ENCODE measurements at places on chromosomes 6 and 20. TPM values are rescaled to one million over a fixed set of nuclear protein-coding genes. Genes with fewer than 3 reads are reported as not detected.

The ADGB gene
- not detected for total RNA-seq

The PKIG gene
- total RNA-seq, result 45.0 TPM

- DNase-seq, result no peak
- H3K36me3 ChIP-seq, result no peaks in the 10 kb centered on the region
- peaks cover 10% of the 10 kb centered on the region for H3K4me1 ChIP-seq
- no peak overlapping the region for H3K27ac ChIP-seq
- peaks cover 4% of the 10 kb centered on the region for H3K27me3 ChIP-seq
These were observed 4.4 kb upstream of the C20orf144 start for GRCh38 chr20:33657704-33658095.

DNA sequence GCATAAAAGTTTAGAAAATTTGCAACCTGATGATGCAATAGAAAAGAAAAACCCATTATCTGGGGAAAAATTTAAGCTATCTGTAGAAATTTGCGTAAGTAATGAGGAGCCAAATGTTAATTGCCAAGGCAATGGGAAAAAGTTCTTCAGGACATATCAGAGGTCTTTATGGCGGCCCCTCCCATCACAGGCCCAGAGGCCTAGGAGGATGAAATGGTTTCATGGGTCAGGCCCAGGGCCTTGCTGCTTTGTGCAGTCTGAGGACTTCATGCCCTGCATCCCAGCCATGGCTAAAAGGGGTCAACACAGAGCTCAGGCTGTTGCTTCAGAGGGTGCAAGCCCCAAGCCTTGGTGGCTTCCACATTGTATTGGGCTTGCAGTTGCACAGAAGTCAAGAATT lies 582.8 kb downstream of the COL12A1 start:
- no peaks in the 10 kb centered on the region for H3K4me1 ChIP-seq
- no peak overlapping the region for H3K4me3 ChIP-seq

DNA sequence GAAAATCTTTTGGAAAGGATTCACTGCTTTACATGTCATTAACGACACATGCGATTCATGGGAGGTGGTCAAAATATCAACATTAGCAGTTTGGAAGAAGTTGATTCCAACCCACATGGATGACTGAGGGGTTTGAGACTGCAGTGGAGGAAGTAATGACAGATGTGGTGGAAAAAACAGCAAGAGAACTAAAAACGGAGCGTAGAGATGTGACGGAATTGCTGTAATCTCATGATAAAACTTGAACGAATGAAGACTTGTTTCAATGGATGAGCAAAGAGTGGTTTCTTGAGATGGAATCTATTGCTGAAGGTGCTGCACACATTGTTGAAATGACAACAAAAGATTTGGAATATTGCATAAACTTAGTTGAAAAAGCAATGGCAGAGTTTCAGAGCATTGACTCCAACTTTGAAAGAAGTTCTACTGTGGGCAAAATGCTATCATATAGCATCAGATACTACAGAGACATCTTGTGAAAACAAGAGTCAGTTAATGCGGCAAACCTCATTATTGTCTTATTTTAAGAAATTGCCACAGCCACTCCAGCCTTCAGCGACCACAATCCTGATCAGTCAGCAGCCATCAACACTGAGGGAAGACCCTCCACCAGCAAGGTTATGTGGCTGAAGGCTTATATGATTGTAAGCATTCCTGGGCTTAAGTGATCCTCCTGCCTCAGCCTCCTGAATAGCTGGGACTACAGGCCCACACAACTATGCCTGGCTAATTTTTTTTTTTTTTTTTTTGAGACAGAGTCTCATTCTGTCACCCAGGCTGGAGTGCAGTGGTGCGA lies 19.2 kb downstream of the SRSF3 start:
- peaks cover 25% of the 10 kb centered on the region for H3K36me3 ChIP-seq
- H3K4me1 ChIP-seq, result peaks cover 33% of the 10 kb centered on the region
- no peak overlapping the region for H3K4me3 ChIP-seq
- peaks cover 14% of the 10 kb centered on the region for H3K27me3 ChIP-seq
- no peak overlapping the region for H3K27ac ChIP-seq

Measured in HFFc6 (cell line).